ENCODE measurements at places on chromosomes 4 and X.

- no peak for DNase-seq
These were observed 83.8 kb upstream of the UCP1 start for GRCh38 chr4:140652601-140653000.

GRCh38 chr4:147118528-147118927, 172.9 kb upstream of the TTC29 start:
- DNase-seq: no peak

- no peak for DNase-seq
These were observed 8.0 kb downstream of the FAM241A start for GRCh38 chr4:112153211-112153791.

GRCh38 chr4:145278341-145279121, 98.1 kb upstream of the OTUD4 start:
- no peak for DNase-seq

- DNase-seq: peak; percentile 61
These were observed at the start of gene CHST7 for GRCh38 chrX:46573331-46573891. TSS of gene CHST7 (plus strand) at chrX:46573765. CDS start at chrX:46573932, 167 bp downstream.

GRCh38 chr4:114911111-114911510, 202.3 kb downstream of the NDST4 start:
- no peak for DNase-seq

DNA sequence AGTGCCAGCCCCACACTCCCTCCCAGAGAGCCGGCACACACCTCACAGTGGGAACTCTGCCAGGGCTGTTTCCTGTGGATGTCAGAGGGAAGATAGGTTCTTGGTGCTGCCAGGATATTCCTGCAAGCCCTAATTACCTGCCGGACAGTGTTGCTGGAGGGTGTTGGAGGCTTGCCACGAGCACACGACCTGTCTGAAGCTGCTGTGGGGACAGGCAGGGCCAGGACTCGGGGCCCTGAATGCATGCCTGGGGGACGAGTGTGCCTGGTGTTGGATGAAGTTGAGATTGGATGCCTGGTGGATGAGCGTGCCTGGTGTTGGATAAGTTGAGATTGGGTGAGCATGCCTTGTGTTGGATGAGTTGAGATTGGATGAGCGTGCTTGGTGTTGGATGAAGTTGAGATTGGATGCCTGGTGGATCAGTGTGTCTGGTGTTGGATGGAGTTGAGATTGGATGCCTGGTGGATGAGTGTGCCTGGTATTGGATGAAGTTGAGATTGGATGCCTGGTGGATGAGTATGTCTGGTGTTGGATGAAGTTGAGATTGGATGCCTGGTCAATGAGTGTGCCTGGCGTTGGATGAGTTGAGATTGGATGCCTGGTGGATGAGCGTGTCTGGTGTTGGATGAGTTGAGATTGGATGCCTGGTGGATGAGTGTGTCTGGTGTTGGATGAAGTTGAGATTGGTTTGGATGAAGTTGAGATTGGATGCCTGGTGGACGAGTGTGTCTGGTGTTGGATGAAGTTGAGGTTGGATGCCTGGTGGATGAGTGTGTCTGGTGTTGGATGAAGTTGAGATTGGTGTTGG, 23.2 kb upstream of the UVSSA start:
- DNase-seq: no peak

GRCh38 chr4:26029568-26030131, 115.6 kb downstream of the SMIM20 start:
- DNase-seq: no peak

DNA sequence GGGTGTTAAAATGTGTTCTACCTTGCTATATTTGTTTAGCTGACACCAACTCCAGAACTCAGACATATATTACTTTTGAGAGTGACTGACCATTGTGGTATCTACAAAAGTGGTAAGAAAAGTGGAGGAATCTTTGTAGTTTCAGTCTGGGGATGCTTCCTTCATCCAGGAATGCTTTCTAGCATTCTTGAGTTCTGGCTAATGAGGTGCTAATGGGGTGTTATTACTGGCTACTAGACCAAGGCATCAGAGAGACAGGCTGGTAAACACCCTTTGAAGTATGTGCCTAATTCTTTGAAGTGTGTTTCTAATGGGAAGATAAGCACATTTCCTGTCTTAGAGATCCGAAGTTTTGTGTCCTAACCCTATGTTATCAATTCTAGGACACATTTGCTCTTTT, 310.4 kb downstream of the SPRY1 start:
- no peak for DNase-seq

GRCh38 chrX:74395556-74395955, 25.7 kb upstream of the SLC16A2 start:
- DNase-seq: no peak

- DNase-seq: peak; percentile 13
These were observed 547 bp upstream of the PDGFRA start for GRCh38 chr4:54228546-54228945.

- peak; percentile 48 for DNase-seq
These were observed 389.0 kb upstream of the ZFP42 start for GRCh38 chr4:187606581-187606980.

- DNase-seq: no peak
These were observed 91.8 kb downstream of the VSIG4 start for GRCh38 chrX:65948103-65948502.

DNA sequence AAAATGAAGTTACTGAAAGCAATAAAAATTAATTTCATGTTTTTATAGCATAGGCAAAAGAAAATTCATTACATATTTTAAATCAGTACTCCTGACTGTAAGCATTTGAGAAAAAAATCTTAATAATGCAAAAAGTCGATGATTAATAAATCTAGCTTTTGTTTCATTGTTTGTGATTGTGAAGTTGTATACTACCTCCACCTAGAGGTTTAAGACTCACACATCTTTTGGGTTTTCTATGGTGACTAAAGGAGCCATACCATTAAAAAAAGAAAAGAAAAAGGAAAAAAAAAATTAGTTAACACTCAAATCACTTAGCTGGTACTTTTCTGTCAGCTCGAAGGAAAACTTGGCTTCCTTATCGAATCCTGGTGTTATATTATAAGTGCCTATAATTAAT, 2.0 kb downstream of the GABRA2 start:
- no peak for DNase-seq

GRCh38 chrX:81957900-81958545, 756.1 kb downstream of the SH3BGRL start:
- DNase-seq: peak; percentile 10

- peak; percentile 80 for DNase-seq
These were observed at the start of gene TMEM131L for GRCh38 chr4:153466081-153466948. TSS of gene TMEM131L (plus strand) at chr4:153466360. CDS start at chr4:153466398, 38 bp downstream.

GRCh38 chr4:73705056-73705432, 35.3 kb upstream of the CXCL8 start:
- DNase-seq: no peak

- no peak for DNase-seq
These were observed 62.6 kb downstream of the DCLK2 start for GRCh38 chr4:150140774-150141400.

DNA sequence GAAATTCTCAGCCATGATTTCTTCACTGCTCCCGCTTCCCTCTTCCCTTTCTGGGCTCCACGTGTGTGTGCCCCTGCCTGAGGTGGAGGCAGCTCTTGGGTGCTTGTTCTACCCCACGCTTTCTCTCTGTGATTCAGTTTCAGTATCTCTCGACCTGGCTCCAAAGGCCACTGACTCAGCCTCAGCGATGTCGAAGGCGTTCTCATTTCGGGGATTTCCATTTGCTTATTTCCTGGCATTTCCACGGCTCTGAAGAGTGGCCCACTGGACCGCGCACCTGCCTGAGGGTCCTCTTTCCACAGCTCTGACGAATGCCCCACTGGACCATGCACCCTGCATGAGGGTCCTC, 52.4 kb downstream of the GAK start:
- DNase-seq: no peak

GRCh38 chr4:12724510-12724909, 759.6 kb downstream of the RAB28 start:
- no peak for DNase-seq

DNA sequence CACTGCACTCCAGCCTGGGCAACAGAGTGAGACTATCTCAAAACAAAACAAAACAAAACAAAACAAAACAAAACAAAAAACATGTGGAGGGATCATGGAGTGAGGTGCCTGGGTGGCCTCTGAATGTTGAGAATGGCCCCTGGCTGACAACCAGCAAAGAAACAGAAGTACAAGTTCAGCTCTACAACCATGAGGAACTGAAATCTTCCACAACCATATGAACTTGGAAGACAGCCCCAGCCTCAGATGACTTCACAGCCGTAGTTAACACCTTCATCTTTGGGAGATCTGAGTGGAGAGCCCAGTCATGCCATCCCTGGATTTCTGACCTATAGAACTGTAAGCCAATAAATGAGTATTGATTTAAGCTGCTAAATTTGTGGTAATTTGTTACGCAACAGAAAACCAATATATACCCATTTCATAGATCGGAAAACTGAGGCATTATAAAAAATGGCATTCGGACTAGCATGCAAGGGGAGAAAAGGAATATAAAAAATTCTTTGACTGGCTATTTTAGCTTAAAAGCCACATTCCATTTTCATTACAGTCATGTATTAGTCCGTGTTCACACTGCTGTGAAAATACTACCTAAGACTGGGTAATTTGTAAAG, 138.7 kb upstream of the RAPGEF2 start:
- no peak for DNase-seq

DNA sequence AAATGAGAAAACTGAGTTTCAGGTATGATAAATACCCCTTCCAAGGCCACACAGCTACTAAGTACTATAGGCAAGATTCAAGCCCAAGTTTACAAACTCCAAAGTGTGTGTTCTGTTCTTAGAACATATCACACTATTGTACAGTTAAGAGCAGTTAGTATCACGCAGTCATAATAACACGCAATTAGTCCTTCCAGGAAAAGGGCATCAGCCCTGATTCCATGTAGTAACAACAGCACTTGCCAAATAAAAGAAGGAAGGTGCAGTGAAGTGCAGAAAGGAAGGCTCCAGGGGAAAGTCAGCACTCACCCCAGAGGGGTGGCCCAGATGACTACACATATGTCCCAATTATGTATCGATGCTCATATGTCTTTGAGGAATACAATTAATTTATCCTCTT, 4.4 kb downstream of the TASL start:
- no peak for DNase-seq

GRCh38 chrX:96696462-96696861, 11.8 kb downstream of the DIAPH2 start:
- DNase-seq: no peak

- DNase-seq: no peak
These were observed 165.1 kb downstream of the VSIG4 start for GRCh38 chrX:65874765-65875164.

GRCh38 chr4:138953961-138954371, 61.6 kb upstream of the NOCT start:
- DNase-seq: no peak

DNA sequence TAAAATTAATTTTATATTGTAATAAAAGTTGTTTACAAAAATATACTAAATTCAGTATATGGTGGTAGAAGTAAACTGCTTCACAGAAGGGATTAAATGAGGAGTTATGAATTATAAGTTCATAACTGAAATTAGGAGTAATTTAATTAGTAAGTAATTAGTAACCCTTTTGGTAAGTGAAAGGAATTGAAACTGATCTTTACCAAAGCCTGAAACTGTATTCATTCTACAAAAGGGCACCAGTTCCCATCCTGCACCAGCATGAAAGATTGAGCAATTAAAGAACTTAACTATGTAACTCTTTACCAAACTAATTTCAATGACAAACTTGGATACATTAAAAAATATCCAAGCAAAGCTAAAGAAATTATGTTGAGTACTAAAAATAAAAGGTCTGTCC, 8.2 kb downstream of the MED14 start:
- no peak for DNase-seq

DNA sequence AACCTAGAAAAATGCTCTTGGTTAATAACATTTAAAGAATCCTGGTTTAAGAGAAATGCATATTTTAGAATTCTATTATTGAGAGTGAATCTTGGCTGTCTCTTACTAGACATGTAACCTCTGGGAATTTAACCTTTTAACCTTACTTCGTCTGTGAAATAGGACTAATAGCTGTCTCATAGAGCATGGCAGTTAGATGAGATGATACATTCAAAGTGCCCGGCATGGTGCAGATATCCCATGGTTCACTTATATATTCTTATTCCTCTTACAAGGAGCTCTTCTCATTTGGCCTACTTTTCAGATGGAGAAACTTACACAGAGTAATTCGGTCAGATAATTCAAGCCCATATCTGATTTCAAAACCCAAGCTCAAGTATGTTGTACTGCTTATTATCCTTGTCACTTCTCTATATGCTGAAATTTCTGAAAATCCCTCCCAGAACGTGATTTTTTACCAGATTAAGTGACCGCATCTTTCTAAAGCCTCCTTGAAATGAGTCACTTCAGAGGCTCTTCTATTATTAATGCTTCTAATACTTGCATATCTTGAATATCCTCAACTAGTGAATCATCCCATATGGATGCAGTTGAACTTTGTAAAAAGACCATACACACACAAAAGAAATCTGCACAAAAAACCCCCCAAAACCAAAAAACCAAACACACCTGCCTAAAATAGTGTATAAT, 4.9 kb downstream of the CDKN2AIP start:
- DNase-seq: no peak

DNA sequence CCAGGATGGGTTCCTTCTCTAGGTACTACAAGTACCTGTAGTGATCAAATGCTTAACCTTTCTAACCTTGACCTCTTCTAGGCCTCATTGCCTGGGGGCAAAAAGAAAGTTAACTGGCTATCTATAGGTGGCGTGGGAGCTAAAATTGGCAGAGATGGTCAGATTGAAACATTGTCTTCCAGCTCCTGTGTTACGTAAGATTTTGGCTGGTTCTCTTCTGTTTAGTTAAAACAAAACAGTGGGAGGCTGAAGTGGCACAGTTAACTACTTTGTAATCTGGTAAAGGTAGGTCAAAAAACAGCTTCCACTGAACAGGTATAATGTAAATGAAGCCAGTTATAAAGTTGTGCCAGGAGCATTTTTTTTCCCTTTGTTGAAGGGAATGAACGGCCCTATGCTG, 115.2 kb downstream of the MBNL3 start:
- DNase-seq: no peak

- no peak for DNase-seq
These were observed 148.3 kb upstream of the DGKK start for GRCh38 chrX:50618788-50619558.

DNA sequence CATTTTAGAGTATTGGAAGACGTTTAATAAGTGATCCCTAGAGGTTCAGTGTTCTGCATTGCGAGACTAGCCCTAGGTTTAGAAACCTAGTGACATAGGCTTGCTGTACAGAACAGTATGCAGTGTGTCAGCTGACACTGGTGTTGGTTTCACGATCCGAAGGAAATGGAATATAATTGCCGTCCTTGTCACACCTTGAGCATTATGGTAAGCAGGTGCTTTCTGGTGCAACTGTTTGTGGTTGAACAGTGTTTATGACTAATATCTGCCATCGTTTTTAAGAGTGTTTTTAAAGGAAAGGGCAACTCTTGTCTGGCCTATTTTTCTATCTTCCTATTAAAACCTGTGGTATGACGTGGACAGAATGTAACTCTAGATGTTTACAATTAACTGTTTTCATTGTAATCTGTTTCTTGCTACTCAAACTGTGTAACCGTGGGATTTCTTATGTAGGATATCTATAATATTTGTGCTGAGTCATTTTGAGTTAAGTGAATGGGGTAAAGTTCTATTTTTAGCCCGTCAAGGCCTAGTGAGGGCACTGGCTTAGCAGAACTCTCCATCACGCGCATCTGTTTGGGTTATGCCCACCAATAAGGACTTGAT, 53.8 kb upstream of the TBC1D14 start:
- DNase-seq: no peak
